HL-60 (cell line): ENCODE measurements at places on chromosomes 2 and 18.

- no peak for DNase-seq
Observed at GRCh38 chr2:99697811-99698568, 208.2 kb upstream of the REV1 start.

- no peak for DNase-seq
Observed at GRCh38 chr2:9398881-9399780, 24.2 kb downstream of the ITGB1BP1 start.

- DNase-seq = no peak
Observed at GRCh38 chr2:85886590-85886989, 2.2 kb downstream of the ST3GAL5 start.

- no peak for DNase-seq
Observed at GRCh38 chr2:166932032-166932431, 43.8 kb downstream of the XIRP2 start.

DNA sequence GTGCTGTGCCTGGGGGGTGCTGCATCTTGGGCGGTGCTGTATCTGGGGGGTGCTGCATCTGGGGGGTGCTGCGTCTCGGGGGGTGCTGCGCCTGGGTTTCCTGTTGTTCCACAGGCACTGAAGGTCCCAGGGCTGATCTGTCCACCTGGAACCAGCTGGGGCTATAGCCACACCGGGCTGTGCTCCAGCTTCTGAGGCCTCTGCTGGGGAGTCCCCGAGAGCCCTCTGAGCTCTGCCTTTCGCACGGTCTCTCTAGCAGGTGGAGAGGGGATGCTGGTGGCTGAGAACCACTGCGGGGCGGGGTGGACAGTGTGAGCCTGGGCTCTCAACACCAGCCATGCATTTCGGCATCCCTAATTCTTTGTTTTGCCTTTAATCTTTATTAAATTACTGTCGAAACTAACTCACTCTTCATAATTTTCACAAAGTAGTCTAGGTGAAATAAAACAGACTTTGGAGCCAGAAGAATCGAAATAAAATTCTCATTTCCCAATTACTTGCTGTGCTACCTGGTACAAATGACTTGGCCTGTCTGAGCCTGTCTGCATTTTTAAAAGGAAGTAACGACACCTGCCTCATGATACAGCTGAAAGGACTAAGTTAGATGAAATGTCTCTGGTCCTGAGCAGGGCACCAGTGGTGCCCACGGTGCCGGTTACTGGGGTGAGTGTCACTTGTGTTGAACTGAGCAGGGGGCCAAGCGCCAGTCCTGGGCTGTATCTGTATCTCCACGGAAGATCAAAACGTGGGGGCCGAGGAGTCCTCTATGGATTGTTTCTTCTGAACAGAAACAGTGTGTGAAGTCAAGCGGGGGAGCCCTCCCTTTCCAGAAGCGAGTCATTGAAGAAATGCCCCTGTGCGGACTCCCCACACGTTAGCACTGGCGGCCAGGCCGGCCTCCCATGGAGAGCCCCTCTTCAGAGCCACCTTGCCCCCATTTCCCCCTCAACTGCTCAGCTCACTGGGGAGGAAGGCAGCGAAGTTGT is 142.0 kb downstream of the ASB1 start:
- no peak for DNase-seq
